Endothelial cell (in vitro differentiated cells): ENCODE measurements at places on chromosomes 6 and 20. TPM values are rescaled to one million over a fixed set of nuclear protein-coding genes. Genes with fewer than 3 reads are reported as not detected.

DNA sequence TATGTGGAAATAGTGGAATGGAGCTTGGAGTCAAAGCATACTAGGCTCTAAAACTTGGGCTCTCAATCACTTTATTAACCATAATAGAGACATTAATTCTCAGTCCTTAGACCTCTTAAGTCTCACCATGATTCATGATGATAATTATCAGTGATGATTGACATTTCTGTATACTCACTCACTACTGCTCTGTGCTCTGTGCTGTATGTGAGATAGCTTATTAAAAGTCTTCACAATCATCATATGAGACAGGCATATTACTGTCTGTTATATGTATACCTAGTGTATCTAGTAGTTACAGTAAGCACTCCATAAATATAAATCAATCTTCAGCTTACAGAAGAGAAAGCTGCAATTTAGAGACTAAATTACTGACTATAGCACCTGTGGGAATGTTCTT, 236.0 kb upstream of the JAG1 start:
- no peak for DNase-seq

- no peak for DNase-seq
Measured at GRCh38 chr6:50992232-50992631, 173.6 kb downstream of the TFAP2B start.

The PRDM1 gene
- 19.6 TPM for total RNA-seq

- DNase-seq: no peak
Measured at GRCh38 chr6:38552121-38552520, 87.6 kb downstream of the BTBD9 start.
